NCI-H2081 (cell line): ENCODE measurements at places on chromosomes 1 and 21.
A peak's percentile ranks its signal among the peaks of the same experiment; 100 is the strongest.

GRCh38 chr1:107670397-107671040 is 294.5 kb downstream of the VAV3 start:
- DNase-seq, result no peak

DNA sequence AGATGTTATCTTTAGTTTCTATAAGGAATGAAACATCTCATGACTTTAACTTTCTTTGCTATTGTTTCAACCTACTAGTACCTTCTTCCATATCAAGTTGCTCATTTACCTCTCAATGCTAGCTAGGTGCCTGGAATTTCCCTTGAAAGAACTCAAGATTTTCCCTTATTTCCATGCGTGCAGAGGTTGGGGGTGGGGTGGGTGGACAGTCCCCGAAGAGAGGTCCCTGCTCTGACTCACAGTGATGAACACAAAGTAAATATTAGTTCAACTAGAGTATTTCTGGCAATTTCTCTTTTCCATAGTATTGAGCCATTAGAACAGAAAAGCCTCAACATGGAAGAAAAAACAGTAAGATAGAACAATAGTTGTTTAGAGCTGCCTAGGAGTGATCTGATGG is 239.0 kb upstream of the ZP4 start:
- no peak for DNase-seq

DNA sequence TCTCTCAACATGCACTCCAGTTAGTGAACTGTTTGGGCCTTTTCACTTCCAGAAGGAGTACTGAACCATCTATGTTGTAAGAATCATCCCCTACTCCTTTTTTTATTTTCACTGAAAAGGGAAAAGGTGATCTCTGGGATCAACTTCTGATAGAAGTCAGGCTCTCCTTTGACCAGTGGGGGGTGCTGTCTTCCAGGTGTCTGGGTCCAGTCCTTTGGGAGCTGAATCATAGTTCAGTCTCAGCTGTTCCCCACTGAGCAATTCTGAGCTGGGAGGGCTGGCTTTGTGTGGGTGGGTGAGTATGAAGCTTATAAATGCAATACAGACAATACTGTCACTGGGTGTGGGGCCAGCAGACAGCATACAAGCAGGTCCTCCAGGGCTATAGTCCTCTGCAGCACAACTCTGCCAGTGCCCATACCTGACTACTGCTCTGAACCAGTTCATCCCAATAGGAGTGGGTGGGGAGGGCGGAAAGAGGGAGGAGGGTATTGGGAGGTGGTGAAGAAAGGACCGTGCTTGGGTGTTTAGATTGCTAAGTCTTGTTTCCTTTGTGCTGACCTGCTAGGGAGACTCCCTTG is 12.5 kb upstream of the SARS1 start:
- DNase-seq, result peak; percentile 31

DNA sequence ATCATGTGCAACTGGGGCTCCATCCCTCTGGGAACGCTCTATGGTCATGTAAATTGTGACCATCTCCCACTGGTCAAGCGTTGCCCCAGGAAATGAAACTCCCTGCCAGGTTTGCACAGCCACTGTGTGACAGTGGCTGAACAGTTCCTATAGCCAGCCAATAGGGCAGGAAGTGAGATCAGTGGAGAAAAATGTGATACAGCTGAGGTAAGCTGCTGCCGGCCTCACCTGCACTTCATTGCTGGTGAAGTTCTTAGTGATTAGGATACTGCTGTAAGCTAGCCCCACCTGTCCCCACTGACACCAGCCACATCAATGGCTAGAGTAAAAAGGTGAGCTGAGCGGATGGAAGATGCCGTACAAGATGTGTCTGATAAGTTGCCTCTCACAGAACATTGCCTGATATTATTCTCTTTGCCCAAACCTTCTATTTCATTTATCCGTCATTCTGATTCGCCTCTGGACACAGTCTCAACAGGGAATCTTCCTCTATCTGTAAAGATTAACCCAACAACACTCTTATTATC is 38.4 kb upstream of the CDC42BPA start:
- DNase-seq, result no peak

DNA sequence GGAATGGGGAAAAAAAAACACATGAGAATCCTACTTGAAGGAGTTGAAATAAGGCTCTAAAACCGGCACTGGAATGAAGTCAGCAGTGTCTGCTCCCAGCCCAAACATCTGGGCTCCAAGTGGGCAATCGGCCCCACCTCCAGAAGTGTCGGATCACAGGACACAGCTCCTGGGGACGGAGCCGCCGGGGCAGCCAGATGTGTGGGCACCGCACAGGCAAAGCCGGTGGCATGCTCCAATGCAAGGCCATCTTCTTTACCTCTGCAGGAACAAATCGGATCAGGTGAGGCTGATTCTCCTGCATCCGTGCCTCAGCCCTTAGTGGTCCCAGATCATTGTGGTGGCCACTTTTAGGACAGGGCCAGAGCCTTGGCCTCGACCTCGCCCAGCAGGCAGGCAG is 156.7 kb downstream of the PRDM16 start:
- no peak for DNase-seq

DNA sequence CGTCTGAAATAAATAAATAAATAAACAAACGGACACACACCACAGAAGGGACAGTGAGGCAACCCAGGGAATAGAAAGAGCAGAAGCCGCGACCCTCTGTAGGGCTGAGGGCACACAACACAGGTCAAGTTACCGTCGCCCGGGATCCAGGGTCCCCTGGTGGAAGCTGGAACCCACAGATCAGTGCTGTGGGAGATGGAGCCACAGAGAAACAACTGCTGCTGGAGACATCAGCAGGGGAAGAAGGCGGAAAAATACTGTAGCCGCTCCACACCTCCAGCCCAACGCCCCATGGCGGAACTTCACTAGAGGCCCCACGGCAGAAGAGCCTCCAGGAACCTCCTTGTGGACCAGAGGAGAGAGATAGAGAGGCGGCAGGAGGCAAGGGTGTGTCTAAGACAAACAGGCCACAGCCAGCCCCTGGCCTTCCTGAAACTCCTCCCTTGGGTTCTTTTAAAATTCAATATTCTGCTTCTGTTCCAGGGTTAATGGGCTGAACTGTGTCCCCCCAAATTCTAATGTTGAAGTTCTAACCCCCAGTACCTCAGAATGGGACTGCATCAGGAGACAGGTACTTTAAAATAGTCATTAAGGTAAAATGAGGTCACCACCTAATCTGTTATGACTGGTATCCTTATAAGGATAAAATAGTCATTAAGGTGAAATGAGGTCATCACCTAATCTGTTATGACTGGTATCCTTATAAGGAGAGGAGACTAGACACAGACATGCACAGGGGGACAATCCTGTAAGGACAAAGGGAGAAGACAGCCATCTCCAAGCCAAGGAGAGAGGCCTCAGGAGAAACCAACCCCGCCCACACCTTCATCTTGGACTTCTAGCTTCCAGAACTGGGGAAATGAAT is 7.7 kb upstream of the HLCS start:
- DNase-seq, result no peak

- no peak for DNase-seq
These were observed 27.8 kb upstream of the LYPD8 start for GRCh38 chr1:248783367-248783766.

DNA sequence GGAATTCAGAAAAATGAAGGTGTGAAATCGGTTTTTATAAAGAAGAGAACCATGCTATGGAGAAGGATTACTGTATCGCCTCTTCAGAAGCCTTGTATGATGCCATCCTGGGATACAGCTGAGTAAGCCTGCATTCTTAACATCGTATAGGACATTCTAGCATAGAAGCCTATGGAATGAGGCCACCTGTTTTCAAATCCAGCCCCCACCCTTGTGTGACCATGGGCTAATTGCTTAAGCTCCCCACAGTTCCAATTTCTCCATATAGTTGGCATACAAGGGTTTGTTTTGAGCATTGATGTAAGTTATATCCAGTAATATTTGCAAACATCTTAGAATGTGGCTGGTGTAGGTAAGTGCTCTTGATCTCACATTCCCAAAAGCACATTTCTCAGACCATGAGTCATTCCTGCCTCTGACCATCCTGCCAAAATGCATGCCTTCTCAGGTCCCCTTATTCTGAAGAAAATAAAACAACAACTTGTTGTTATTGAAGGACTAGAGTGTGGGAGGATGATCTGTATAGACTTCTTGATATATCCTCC is 1.5 kb downstream of the OR14A2 start:
- no peak for DNase-seq

- no peak for DNase-seq
These were observed 33.3 kb downstream of the PIK3CD start for GRCh38 chr1:9684801-9685200.

- no peak for DNase-seq
These were observed 6.4 kb downstream of the SELENON start for GRCh38 chr1:25806418-25806817.

DNA sequence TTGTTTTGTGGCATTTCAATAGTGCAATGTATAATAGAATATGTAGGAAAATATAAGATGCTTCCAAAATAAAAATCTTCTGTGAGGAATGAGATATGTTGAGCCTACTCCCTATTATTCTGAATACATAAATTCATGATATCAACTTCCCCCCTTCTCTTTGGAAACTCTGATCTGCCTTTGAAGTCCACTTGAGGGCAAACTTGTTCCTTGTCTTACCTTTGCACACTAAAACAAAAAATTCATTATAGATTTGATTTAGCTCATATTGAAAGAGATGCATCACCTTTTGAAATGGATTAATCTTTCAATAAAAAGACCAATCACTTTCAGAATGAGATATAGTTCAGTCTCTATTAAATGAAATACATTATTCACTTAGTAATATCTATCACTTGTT is 580.7 kb upstream of the ADGRL4 start:
- no peak for DNase-seq

DNA sequence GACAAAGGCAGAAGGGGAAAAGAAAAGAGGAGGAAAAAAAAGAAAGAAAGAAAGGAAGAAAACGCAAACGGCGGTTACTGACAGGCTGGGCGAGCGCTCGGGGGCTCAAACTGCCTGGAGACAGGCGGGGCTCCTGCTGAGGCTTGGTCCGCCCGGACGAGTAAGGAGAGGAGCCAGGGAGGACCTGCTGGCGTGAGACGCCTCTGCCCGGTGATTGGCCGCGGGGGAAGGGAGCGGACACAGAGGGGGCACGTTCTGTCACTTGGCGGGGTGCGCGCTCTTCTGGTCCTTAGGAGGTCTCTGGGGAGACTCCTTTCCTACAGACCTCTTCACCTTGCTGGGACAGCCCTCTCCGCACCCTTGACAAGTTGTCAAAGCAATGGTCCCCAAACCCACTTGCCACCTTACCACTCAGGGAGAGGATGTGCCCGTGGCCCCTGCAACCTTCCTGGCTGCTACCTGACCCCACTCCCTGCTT is 791 bp upstream of the PIK3R3 start:
- DNase-seq, result peak; percentile 95

DNA sequence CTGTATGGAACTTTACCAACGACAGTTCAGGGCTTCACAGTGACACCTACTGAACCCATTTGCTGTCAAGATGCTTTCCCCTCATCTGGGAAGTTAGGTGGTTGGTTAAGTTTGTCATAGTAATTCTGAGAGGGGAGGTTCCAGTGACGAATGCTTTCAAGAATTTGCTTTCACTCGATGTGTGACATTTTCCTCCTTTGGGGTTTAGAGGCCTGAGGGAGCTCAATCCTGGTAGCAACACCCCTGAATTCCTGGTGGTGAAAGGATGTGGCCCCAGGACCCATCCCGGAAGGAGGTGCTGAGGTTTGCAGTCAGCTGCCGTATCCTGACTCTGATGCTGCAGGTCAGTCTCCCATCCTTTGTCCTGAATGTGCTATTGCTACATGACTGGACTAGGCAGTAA is 2.8 kb downstream of the PIGV start:
- no peak for DNase-seq

- no peak for DNase-seq
These were observed 593.8 kb downstream of the LRRIQ3 start for GRCh38 chr1:73604211-73604610.

GRCh38 chr1:29973406-29973805 is 737.1 kb downstream of the PTPRU start:
- no peak for DNase-seq

DNA sequence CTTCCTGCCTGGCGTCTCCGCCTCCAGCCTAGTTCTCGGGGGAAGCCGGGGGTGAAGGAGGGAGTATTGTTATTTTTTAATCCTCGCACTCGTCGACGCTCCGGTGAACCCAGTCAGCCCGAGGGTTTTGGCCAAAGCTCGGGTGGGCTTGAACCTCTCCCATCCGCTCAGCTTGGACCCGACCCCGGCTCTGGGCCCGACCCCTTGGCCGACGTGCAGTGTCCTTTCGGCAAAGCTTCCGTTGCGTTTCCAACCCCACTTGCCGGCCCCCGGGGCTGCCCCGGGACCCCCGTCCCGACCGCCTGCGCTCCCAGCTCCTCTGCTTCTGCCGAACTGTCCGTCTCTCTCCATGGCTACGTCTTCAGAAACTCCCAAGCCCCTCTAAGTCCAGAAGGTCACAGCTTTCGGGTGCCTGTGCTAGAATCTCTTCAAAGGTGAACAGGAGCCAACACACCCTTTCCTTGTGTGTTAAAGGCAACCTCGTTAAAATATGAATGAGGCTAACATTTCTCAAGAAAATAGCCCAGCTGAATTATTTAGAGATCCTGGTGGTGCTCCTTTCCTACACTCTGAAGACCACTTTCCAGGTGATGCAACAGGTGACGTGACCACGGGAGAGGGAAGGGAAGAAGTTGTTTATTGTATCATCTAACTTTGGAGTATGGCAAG is 647 bp downstream of the DESI2 start:
- no peak for DNase-seq

GRCh38 chr1:92043621-92044020 is 13.8 kb downstream of the EPHX4 start:
- peak; percentile 1 for DNase-seq

DNA sequence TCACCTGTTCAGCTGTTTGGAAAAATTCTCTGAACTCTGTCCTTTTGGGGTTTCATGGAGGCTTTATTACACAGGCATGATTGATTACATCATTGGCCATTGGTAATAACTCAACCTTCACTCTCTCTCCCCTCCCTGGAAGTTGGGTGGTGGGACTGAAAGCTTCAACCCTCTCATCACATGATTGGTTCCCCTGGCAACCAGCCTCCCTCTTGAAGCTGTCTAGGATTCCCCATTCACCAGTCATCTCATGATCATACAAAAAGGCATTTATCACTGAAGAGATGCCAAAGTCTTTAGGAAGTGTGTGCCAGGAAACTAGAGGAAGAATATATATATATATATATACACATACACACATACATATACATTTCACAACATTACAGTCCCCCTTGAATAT is 228.5 kb downstream of the ZNF326 start:
- no peak for DNase-seq

DNA sequence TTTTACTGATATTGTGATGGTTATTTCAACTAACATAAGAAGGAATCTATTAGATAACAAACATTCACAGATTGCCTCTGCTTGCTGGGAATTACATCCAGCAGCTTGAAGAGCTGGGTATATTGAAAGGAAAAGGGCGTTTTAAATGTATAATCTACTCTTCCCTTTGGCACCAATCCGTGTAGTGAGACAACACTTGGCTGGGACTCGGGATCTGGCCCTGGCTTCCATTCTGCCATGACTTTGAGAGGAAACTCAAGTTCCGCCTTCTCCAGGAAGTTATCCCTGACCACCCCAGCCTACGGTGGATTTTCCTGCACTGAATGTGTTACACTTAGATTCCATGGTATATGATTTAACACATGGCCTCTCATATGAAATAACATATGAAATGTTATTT is 86.9 kb upstream of the UBE2U start:
- DNase-seq, result no peak
